ENCODE measurements at places on chromosomes 2 and 18.

DNA sequence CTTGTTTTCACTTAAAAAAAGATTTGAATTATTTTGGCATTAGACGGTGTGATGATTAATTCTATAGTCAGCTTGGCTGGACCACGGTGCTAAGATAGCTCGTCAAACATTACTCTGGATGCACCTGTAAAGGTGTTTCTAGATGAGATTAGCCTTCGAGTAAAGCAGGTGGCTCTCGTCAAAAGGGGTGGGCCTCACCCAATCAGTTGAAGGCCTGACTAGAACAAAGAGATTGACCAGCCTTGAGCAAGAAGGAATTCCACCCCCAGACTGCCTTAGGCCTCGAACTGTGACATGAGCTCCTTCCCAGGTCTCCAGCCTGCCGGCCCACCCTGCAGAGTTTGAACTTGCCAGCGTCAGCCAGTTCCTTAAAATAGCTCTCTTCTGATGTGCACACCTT lies 73.4 kb downstream of the TWIST2 start:
- DNase-seq = no peak

DNA sequence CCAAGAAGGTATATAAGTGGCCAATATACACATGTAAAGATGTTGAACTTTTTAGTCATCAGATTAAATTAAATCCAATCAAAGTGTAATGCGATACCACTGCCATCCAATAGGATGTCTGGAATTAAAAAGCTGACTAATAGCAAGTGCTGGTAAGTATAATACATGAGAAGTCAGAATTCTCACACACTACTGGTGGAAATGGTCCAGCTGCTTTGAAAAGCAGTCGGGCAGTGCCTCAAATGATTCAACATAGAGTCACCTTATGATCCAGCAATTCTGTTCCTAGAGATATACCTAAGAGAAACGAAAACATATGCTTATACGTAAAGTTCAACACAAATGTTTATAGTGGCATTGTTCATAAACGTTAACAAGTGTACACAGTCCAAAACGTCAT lies 124.1 kb upstream of the MYT1L start:
- DNase-seq = no peak

DNA sequence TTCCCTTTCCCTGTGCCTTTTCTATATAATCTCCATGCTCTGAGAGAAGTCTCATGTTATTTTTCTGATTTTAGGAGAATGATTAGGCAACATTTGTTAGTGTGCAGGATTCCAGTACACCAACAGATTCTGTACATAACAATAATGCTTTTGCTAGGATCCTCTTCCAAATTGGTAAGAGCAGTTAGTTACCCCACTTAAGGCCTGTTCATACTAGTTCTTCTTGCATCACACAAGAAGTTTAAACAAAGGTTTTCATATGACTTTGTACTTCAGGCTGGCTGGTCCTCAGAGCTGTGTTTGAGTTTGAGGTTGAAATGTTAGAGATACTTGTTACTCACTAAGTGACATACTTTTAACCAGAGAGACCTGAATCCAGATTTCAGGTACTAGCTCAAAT lies 686.9 kb upstream of the NRXN1 start:
- no peak for DNase-seq

- no peak for DNase-seq
These were observed 139.9 kb upstream of the DOCK10 start for GRCh38 chr2:225182126-225182525.

DNA sequence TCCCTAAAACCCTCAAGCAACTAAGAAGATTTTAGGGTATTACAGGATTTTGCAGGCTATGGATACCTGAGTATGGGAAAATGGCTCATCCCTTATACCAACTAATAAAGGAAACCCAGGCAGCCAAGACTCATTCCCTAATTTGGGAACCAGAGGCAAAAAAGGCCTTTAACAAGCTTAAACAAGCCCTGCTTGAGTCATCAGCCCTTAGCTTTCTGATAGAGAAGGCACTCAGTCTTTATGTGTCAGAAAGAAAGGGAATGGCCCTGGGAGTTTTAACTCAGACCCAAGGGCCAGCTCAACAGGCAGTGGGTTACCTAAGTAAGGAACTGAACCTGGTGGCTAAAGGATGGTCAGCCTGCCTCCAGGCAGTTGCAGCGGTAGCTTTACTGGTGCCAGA lies 96.9 kb upstream of the RMP24 start:
- DNase-seq = no peak

DNA sequence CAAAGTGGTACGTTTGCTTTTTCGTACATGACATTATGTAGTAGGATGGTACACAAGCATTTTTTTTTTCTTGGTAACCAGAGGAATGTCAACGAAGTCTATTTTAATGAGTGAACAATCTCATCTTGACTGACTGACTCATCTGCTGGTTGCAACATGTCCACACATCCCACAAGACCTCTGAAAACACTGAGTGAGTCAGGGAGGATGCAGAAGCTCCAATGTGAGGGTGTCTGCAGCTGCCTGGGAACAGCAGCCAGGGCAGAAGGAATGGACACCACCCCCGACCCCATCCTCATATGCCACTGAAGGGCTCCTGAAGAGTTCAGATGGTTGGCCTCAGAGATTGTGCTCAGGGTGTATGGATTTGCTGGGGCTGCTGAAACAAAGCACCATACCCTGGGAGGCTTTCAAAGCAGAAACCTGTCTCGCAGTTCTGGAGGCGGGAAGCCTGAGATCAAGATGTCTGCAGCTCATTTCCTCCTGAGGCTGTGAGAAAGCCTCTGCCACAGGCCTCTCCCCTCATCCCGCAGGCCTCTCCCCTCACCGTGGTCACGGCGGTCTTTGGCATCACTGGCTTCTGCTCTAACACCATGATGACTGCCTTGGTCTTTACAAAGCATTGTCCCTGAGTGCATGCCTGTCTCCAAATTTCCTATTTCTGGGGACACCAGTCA lies 124.6 kb downstream of the LRATD1 start:
- DNase-seq = no peak

- no peak for DNase-seq
These were observed 36.2 kb downstream of the POU3F3 start for GRCh38 chr2:104889960-104890684.

DNA sequence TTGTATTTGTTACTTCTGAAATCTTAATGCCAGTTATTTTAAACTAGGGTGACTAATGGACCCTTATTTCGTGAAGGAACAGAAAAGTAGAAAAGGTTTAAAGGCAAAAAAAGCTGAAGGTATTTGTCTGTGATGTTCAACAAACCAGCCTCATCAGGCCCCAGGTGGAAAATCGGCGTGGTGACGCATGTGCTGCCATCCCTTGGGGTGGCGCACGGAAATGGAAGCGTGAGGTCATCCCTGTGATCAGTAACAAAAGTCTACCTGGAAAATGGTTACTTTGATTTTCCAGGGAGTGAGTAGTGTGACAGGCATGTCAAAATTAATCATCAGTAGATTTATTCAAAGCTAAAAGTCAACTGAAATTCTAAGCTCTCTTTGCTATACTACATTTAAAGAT lies 313.2 kb downstream of the GBX2 start:
- DNase-seq = no peak

DNA sequence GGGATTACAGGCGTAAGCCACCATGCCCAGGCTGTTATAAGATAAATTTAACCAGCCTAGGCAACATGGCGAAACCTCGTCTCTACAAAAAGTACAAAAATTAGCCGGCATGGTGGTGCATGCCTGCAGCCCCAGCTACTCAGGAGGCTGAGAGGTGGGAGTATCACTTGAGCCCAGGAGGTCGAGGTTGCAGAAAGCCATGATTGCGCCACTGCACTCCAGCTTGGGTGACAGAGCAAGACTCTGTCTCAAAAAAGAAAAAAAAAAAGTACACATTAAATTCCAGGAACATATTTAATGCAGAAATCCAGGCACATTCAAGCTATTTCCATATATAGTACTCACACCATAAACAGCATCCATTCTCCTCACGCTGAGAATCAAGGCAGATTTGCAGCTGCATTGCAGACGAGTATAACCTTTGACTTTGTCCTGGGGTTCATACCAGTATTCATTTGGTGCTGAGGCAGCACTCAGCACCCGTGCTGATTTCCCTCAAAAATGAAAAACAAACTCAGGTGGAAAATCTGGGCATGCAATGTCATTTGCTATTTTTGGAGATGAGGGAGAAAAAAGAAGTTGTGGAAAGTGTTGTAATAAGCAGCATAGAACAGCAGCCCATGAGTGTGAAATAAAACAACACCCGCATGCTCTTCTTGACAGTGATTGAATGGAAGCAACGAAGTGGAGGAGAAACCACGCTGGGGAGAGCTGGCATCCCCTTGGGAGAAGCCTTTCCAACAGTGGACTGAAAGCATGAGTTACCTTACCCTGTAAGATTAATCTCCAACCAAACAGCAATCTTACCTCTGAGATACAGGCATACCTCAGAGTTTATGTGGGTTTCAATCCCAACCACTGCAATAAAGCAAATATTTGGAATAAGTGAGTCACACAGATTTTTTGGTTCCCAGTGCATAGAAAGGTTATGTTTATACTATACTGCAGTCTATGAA lies 46.8 kb upstream of the ANXA4 start:
- DNase-seq = no peak

DNA sequence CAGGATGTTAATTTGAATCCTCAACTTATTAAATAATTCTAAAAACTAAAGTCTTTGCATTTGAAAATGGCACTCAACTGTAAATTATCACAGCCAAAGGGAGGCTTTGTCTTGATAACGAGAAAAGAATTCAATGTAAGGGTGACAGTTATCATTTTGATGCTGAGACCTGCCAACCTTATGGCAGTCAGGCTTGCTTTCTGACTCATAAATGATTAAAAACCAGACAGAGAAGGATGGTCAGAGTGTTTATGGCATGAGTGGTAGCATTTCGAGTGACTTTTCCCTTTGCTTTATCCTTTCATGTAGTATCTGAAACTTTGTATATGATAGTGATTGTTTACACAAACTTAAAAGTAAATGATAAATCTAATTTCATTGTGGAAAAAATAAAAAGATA lies 53.9 kb upstream of the EPC2 start:
- no peak for DNase-seq

DNA sequence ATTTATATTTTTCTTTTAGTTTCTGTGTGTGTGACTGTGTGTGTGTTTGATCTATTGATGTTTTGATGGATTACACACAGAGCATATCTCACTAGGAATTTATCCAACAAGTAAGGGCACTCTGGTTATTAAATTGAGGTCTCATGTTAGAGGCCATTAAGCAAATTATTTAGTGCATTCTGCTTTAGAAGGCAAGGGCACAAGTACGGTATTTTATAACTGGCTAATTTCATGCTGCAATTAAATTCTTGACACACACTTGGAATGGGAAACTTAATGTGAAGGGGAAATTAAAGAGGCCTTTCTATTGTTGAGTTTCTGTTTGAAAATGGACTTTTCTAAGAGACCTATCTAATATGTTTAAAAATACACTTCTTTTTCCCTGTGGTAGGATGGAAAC lies 25.8 kb downstream of the NYAP2 start:
- no peak for DNase-seq

- no peak for DNase-seq
These were observed 961 bp downstream of the RBM43 start for GRCh38 chr2:151260573-151261230.

- no peak for DNase-seq
These were observed 135.6 kb upstream of the LGALSL start for GRCh38 chr2:64318476-64318748.

DNA sequence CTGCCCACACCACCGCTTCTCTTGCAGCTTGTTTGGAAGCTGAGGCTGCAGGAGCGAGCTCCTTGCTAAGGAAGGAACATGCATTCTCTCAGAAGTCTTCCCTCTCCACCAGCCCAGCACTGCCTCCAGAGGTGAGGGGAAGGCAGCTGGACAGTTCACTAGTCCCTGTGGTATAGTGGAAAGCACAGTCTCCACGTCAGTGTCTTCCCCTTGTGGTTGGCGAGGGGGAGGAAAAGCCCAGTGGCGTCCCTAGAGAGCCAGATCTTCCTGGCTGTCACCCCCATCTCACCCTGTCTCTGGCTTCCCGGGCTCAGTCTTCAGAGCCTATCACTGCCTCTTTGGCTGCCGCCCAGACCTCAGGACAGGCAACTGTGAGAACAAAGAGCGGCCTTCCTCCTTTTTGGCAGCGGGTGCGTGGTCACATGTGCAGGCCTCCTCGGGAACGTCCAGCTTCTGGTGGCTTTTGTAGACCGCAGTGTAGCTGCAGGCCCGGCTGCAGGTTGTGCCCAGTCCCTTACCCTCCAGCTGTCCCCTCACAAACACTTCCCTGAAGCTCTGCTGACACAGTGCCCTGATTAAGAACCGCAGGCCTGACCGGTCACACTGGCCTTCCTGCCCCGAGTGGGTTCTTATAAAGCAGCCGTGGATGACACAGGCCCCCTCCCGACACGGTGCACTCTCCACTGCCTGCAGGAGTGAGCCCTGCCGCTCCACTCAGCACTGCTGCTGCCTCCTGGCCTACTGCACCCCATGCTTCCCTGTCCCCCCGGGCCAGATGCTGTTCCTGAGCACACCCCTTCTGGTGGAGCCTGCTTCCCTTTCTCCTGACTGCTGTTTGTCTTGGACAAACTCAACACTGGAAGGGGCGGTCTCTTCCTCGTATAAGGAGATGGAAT lies 90.9 kb downstream of the RNF144A start:
- DNase-seq = peak; percentile 86

DNA sequence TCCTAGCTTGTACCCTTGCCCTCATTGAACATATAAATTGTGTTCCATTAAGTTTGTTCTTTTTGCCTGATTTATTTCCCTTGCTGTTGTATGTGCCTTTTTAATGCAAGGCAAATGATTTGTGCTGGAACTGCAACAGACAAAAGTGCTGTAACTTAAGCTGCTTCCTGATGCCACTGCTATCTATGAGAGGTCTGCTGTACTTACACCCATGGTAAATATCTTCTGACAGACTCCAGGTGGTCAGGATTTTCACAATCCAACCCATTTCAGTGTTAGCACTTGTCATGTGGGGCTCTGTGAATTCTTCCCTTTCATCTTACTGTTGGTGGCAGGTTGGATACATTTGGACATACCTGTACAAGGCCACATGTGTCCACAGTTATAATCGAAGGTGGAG lies 63.5 kb downstream of the ARHGAP15 start:
- DNase-seq = no peak
